RCC 7860 (cell line): ENCODE measurements at places on chromosomes 4 and X.
A peak's percentile ranks its signal among the peaks of the same experiment; 100 is the strongest.

DNA sequence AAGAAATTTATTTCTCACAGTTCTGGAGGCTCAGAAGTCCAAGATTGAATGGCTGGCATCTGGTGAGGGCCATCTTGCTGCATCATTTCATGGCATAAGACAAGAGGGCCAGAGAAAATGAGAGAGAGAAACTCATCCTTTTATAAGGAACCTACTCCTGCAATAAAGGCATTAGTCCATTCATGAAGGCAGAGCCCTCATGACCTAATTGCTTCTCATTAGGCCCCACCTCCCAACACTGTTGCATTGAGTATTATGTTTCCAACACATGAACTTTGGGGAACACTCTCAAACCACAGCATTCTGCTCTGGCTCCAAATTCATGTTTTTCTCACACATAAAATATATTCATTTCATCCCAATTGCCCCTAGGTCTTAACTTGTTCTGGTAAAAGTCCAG is 14.2 kb downstream of the RNF175 start:
- no peak for DNase-seq

GRCh38 chrX:50691820-50692219 is 122.2 kb downstream of the SHROOM4 start:
- peak; percentile 11 for DNase-seq

DNA sequence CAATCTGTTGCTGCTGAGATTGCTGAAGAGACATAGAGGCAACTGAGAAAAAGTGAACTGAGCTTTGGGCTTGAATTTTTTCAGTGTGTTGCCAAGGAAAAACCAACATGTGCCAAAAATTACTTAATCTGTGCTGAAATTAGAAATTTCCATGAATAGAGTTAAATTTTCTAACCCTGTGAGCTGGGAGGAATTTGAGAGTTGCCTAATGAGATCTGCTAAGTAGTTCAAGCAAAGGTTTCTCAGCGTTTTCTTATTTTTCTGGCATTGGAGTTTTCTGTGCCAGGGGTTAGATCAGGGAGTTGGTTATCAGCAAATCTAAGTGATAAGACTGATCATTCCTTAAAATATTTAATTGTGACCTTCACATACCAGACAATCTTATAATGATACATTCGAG is 457.5 kb upstream of the GNPDA2 start:
- no peak for DNase-seq

GRCh38 chr4:115090483-115091075 is 22.8 kb downstream of the NDST4 start:
- peak; percentile 13 for DNase-seq

- no peak for DNase-seq
Measured at GRCh38 chr4:177393236-177393635, 49.0 kb downstream of the AGA start.

GRCh38 chrX:44244008-44244407 is 99.5 kb downstream of the EFHC2 start:
- DNase-seq = peak; percentile 6

DNA sequence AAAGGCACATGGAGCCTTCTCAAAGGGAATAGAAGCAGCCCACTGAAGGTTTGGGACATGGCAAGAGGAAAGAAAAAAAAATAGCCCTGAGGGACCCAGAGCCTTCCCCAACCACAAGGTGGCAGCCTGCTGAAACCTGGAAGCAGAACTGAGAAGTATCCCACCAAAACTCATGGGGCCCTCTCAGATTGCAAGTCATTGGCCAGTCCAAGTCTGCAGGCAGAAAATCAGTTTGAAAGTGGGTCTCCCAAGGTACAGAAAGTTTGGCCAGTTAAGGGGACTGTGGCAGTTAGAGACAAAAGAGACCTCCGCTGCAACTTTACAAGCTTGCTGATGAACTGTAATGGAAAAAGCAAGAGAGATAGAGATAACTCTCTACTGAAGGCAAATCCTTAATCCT is 155.8 kb downstream of the ANTXR2 start:
- DNase-seq = peak; percentile 14

DNA sequence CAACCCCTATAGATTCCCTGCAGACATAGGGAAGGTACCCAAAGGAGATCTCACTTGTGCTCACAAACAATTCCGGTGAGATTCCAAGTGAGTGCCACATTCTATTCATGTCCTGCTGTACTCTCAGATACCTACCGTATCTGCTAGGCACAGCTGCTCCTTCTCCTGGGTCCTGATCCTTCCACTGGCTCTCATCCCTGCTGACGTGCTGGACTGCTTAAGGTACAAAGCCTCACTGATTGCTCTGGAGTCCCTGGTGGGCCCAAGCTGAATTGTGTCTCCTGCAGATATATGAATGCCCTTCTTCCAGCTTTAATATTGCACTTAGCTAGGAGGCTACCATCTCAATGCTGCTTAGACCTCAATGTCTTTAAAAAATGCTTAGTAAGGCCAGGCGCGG is 2.4 kb downstream of the TCEAL1 start:
- DNase-seq = no peak

DNA sequence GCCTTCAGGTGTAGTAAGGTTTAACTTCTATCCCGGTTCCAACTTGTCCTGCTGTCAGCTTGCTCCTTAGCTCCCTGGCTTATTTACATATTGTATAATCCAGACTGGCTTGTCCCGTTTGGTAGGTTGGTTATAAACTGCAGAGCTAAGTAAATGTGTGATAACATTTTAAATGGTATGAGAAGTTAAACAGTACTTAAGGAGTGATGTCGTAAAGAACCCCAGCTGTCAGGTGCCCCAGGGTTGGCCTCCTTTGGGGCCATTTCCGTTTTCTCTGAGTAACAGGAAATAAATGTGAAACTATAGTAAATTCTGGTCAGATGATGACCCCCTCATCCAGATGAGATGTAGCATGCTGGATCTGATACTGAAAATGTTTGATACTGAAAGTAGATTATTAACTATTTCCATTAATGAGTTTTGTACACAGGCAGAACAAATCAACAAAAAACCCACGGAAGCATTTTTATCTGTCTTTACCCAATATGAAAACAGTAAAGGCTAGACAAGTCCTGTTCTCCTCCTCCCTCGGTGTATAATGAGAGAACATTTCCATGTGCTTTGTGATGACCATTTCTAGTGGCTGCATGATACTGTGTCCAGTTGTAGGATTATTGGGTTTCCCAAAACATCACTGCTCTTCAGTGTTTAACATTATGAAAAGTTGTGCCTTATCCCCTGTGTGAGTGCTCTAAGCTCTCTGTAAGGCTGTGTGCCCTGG is 22.4 kb downstream of the GAB1 start:
- peak; percentile 9 for DNase-seq

GRCh38 chr4:132333724-132334047 is 815.4 kb upstream of the PCDH10 start:
- DNase-seq = no peak

- DNase-seq = no peak
Measured at GRCh38 chr4:95602872-95603271, 54.1 kb upstream of the UNC5C start.

GRCh38 chrX:154460326-154460725 is 2.2 kb downstream of the PLXNA3 start:
- DNase-seq = no peak

DNA sequence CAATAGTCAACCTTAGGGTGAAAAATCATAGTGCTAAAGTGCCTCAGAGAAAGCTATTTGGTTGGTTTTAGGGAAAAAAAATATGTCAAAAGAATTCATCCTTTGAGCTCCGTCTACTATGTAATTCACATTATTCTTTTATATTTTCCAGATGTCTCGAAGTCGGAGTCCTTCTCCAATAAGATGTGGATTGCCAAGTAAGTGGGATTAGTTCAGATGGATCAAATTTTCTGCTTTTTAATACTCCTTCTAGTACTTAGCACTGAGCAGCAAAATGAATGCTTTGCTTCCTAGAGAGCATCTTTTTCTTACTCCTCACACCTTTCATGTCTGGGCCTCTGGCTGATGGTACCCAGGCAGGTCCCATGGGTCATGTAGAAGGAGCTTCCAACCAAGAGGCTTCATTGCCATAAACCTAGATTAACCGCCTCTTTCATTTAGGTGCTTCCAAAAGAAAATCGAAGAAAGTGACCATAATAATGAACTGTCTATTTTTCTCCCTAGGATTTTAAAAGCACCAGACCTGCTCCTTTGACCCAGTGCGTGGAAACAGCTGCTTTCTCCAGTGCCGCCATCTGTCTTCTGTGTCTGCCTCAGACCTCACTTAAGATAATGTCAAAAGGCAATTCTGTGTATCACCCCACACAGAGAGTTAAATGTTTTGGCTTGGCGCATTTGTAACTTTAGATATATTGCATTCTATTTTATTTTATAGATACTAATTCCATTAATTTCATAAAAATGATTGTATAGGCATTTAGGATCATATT is 43.5 kb downstream of the SPATA18 start:
- no peak for DNase-seq

GRCh38 chrX:85517994-85518718 is 138.7 kb upstream of the POF1B start:
- DNase-seq = no peak

DNA sequence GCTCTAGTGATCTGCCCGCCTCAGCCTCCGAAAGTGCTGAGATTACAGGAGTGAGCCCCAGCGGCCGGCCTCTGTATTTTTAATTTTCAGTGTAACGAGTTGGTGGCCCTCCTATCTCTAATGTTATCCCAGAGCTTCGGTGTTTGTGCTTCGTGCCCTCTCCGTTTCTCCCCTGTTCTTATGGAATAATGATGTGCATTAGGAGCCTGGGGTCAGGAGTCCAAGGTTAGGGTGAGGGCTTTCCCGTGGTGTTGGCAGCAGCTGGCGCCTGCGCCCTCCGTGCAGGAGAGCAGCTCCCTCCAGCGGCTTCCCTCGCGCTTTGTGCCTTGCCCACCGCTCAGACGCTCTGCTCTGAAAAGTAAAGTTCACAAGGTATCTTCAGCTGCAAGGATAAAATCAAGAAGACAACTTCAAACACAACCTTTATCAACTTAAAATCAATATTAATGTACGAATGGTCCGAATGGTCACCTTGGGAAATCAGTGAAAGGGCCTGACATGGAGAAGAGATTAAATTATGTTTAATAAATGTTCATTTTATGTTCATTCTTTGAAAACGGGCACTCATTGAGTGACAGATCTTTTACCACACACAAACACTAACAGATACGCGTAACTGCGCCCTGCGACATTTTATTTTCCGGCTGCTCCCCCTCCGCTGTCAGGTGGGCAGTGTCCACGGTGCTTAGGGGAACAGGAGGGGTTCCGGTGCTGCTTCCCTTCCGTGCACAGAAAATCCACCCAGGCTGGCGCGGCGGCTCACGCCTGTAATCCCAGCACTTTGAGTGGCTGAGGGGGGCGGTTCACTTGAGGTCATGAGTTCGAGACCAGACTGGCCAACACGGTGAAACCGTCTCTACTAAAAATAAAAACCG is 62.4 kb downstream of the TRAPPC11 start:
- DNase-seq = no peak

DNA sequence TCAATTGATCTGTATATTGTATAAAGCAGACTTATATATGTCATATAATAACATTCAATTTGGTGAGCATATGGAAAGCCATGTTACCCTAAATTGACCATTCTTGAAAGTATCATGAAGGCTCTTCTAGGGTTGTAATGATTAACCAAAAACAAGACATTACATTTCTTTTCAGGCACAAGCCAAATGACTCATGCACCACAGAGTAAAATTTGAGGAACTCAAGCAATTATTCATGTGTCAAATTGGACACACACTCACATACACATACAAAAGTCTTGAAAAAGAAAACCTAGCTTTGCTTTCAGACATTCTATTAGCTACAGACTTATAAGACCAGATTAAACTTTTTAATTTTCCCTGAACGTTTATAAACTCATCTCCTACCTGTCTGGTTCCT is 146.5 kb upstream of the PCDH18 start:
- DNase-seq = peak; percentile 73

DNA sequence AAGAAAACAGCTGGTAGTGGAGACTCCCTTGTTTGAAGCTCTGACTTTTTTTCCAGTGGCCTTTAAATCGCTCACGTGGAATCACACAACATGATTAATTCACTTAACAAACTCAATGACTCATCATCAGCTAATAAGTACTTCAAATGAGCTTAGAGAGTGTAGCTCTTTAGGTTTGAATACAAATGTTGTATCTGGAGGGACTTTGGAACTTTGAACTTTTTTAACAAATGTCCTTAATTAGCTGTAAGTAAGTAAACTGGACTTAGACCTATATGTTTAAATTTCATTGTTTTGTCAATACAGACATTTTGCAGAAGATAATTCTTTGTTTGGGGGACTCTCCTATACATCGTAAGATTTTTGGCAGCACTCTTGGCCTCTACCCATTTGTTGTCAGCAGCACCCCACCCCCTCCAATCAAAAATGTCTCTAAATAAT is 581.1 kb downstream of the SPRY1 start:
- DNase-seq = no peak

DNA sequence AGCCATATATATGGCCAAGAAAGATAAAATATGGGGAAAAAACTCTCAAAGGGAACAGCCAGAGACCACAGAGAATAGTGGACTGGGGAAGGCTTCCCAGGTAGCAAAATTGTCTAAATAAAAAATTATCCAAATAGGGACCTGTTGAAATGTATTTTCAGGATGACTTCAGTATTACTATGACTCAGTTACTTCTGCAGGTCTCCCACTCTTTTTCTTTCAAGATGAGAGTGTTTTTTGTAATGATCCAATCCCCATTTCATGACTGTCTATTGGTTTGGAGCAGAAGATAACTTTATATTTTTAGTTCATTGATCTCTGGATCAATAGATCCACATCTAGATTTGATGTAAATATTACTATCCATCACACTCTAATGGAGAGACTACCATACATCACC is 372.1 kb upstream of the EMCN start:
- no peak for DNase-seq

DNA sequence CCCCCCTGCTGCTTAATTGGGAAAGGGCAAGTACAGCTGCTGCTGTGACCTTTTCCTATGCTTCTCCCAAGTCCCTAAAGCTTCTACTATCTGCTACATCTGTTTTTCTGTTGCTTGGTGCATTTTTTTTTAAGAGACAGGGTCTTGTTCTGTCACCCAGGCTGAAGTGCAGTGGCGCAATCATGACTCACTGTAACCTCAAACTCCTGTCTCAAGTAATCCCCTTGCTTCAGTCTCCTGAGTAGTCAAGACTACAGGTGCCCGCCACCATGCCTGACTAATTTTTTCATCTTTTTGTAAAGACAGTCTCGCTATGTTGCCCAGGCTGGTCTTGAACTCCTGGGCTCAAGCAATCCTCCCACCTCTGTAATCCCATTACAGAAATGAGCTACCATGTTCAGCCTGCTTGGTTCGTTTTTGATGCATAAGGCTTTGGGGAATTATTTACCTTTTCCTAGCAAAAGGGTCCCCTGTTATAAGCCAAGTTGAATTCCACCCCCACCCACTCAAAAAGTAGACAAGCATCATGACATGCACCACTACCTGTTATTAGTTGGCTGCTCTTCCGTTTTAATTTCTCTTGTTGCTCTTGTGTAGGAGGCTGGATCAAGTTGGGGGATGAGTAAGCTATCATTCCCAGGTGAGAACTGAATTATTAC is 39.6 kb downstream of the DGKK start:
- DNase-seq = peak; percentile 4

GRCh38 chr4:1862055-1862911 is 6.3 kb upstream of the LETM1 start:
- no peak for DNase-seq

- DNase-seq = no peak
Measured at GRCh38 chrX:16786791-16787735, 797 bp downstream of the TXLNG start.

GRCh38 chrX:31508338-31508737 is 436.5 kb upstream of the FTHL17 start:
- DNase-seq = no peak
